ENCODE measurements at places on chromosomes 3 and 15. TPM values are rescaled to one million over a fixed set of nuclear protein-coding genes. Genes with fewer than 3 reads are reported as not detected.

- no peak for DNase-seq
Observed at GRCh38 chr3:74839566-74839965, 225.1 kb upstream of the CNTN3 start.

DNA sequence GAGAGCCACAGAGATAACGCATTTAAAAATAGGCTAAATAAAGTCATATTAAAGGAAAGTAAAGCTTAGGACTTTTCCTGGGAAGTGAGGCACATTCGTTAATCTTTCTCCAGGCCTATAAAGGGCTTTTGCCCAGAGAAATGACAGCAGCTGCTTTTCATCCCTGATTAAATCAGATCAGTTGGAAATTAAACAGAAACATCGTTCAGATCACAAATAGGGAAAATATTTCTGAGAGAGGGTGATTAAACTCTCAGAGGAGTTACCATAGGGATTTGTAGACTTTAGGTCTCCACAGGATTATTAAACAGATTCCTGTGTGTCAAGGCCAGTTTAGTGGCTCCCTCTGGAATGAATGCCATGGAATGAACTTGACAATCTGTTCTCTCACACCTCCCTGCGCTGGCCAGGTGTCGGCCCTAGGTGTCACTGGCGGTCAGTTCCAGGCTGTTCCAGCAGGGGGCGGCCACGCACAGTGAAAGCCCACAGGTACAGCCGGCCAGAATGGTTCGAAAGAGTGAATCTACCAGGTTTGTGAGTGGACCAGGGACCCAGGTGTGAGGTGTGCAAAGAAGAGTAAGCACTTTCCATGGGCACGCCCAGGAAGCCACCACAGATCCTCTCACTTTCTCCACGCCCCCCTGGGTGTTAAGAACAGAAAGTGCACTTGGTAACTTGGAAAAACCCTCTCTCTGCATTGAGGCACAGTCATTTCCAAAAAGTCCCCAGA lies 253.0 kb upstream of the RASGRP1 start:
- DNase-seq, result peak; percentile 89

GRCh38 chr3:62888778-62889177 lies 13.6 kb upstream of the CADPS start:
- DNase-seq, result no peak

DNA sequence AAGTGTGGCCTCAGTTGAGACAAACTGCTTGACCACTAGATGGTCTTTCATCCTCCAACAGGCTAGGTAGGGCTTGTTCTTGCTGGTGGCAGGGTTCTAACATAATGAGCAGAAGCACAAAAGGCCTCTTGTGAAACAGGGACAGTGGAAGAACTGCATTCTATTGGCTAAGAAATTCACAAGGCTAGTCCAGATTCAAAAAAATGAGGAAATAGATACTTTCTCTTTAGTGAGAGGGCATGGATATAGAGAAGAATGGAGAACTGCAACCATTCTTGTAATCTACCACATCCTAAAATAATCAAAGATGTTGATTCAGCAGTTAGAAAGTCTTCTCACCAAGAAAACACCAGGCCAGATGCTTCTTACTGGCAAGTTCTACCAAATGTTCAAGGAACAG lies 143.7 kb upstream of the LRIG1 start:
- DNase-seq, result no peak

- DNase-seq, result no peak
Observed at GRCh38 chr15:78032671-78033070, 44.8 kb downstream of the TBC1D2B start.

DNA sequence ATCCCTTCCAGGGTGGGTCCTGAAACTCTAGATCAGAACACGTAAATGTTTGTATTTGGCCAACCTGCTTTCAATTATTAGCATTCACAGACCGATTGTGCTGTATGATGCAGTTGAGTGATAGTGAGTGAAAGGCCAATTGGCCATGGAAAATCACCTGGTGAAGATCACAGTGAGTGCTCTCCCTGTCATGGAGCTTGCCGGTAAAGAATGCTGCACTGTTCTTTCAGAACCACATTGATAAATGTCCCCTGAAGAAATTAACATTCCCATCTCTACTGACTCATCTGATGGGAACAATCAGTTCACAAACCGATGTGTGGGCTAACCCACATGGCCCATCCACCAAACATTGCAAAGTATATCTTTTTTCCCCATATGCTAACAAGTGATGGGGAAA lies 324.8 kb upstream of the TBL1XR1 start:
- no peak for DNase-seq

DNA sequence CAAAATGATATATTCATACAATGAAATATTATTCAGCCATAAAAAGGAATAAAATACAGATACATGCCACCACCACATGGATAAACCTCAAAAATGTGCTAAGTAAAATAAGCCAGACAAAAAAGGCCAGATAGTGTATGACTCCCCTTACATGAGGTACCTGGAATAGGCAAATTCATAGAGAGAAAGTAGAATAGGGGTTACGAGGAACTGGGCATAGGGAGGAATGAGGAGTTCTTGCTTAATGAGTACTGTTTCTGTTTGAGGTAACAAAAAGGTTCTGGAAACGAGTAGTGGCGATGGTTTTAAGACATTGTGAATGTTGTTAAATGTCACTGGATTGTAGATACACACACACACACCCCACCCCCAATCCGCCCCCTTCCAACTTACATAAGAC lies 8.2 kb downstream of the RAF1 start:
- no peak for DNase-seq

ZPLD1 gene
- not detected for total RNA-seq

RYR3 gene
- not detected for total RNA-seq

CYP1A2 gene
- not detected for total RNA-seq

TOMM70 gene
- 65.4 TPM for total RNA-seq
